ENCODE measurements at places on chromosomes 6 and 20. TPM values are rescaled to one million over a fixed set of nuclear protein-coding genes. Genes with fewer than 3 reads are reported as not detected.
A peak's percentile ranks its signal among the peaks of the same experiment; 100 is the strongest.

The CTAGE9 gene
- total RNA-seq = 0.21 TPM

The UCKL1 gene
- total RNA-seq = 28.3 TPM

The DPPA5 gene
- total RNA-seq = not detected

GRCh38 chr20:10059006-10059405 lies 24.2 kb downstream of the ANKEF1 start:
- no peaks in the 10 kb centered on the region for H3K4me1 ChIP-seq
- DNase-seq = no peak
- H3K27ac ChIP-seq = no peak overlapping the region
- H3K4me3 ChIP-seq = no peak overlapping the region
- peaks cover 15% of the 10 kb centered on the region for H3K36me3 ChIP-seq

DNA sequence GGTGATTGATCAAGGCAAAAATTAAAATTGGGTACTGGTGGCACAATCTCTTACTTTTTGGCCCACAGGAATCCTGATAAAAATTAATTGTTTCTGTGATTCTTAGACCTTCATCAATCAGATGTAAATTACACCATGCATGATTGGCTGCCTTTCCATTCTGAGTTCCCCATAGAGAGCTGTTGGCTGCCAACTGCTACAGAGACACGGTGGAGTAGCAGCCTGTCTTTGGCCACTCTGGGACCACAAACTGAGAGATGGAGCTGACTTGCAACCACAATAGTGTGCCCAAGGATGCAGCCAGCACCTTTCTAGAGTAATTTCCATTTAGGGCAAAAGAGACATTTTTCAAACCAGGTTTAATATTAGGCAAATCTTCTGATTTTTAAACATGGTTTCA lies 274.3 kb upstream of the MMS22L start:
- H3K4me3 ChIP-seq = no peak overlapping the region
- no peaks in the 10 kb centered on the region for H3K27me3 ChIP-seq
- no peaks in the 10 kb centered on the region for H3K4me1 ChIP-seq
- H3K27ac ChIP-seq = no peak overlapping the region
- H3K36me3 ChIP-seq = no peaks in the 10 kb centered on the region
- DNase-seq = no peak

DNA sequence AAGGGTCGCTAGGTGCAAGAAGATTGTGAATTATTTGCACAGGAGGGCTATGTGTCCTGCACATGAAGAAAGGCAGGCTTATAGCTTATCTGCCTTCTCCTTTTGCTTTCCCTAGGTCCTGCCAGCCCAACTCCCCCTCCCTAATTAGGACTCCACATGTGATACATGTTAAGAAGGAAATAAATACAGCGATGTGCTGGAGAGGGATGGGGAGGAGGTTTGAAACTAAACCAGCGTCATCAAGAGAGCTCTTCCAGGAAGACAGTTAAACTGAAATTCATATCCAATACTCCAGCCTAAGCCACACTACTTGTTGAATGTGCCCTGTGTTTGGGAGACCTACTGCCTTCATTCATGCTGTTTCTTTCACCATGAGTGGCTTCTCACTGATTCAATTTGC lies 34.9 kb upstream of the UTRN start:
- H3K27ac ChIP-seq = no peak overlapping the region
- peaks cover 17% of the 10 kb centered on the region for H3K4me1 ChIP-seq
- H3K27me3 ChIP-seq = peaks cover 12% of the 10 kb centered on the region
- DNase-seq = no peak

GRCh38 chr20:3106658-3107463 lies 22.3 kb upstream of the AVP start:
- H3K36me3 ChIP-seq = no peaks in the 10 kb centered on the region
- no peak overlapping the region for H3K4me3 ChIP-seq
- no peaks in the 10 kb centered on the region for H3K27me3 ChIP-seq
- H3K4me1 ChIP-seq = peaks cover 13% of the 10 kb centered on the region

DNA sequence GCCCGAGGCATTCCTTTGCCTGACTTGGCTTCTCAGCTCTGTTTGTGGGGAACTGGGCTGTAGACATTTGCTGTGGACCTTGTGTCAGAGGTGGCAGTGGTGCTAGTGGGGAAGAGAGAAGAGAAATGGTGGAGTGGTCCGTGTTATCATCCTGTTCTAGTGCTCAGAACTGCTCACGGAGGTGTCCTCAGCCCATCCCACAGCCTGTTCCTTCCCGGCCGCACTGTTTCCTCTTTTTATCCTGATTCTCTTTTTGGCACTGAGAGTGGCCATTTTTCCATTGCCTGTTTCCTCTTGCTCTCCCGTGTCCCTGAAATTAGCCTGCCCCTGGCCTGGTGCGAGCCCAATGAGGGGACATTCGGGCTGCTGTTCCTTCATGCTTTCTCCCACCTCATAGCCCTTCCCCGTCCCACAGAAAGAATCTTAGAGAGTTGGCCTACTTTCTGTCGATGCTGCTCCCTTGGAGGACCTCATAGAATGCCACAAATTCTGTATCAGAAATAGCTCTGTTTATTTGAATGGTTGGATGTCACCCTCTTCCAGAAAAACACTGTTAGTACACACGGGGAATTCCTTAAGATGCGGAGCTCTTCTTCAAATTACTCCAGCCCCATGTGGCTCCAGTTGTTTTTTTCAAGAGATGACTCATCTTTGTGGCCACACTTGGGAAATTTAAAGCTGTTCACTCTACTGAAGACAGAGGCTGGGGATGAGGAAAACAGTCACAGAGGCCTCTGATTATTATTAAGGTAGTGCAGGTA lies 26.1 kb downstream of the FARS2 start:
- H3K36me3 ChIP-seq = peaks cover 9% of the 10 kb centered on the region
- H3K27me3 ChIP-seq = no peaks in the 10 kb centered on the region
- H3K4me3 ChIP-seq = no peak overlapping the region

DNA sequence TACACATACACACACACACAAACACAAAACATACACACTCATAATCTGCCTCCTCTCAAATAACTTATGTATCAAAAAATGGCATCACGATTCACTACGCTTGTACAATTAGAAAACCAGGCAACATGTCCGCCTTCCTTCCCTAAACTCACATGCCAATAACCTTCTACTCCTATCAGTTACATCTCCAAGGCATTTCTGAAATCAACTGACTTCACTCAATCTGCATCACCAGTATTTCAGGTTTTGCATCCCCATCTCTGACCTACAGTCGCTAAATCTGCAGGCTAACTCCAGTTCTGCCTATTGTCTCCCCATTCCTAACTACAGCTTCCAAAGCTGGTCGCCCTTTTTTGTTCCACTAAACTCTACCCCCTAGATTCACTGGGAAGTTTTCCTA lies 217.5 kb downstream of the PTPRK start:
- H3K4me1 ChIP-seq = peaks cover 7% of the 10 kb centered on the region
- no peak overlapping the region for H3K27ac ChIP-seq
- H3K36me3 ChIP-seq = peaks cover 3% of the 10 kb centered on the region

GRCh38 chr6:3900744-3901336 lies 51.7 kb downstream of the FAM50B start:
- H3K4me1 ChIP-seq = no peaks in the 10 kb centered on the region
- DNase-seq = no peak
- H3K27ac ChIP-seq = no peak overlapping the region
- H3K36me3 ChIP-seq = no peaks in the 10 kb centered on the region
- no peak overlapping the region for H3K4me3 ChIP-seq

DNA sequence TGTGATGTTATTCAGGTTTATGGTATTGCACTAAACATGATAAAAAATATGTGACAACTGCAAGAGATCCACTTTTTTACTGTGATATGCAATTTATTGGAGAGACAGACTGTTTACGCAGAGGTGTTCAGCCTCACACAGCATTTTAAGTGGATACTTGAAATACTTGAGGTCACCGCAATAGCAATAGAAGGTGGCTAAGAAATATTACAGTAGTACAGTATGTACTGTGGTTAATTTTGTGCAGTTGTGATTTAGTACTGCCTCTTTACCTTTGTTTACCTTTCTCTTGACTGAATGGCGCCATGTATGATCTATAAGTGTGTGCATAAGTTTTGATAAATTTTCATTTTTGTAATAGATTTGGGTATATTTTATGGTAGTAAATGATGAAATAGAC lies 17.4 kb downstream of the MACROD2 start:
- H3K27ac ChIP-seq = no peak overlapping the region
- H3K27me3 ChIP-seq = no peaks in the 10 kb centered on the region
- no peaks in the 10 kb centered on the region for H3K4me1 ChIP-seq
- DNase-seq = no peak
- no peaks in the 10 kb centered on the region for H3K36me3 ChIP-seq
- H3K4me3 ChIP-seq = no peak overlapping the region

DNA sequence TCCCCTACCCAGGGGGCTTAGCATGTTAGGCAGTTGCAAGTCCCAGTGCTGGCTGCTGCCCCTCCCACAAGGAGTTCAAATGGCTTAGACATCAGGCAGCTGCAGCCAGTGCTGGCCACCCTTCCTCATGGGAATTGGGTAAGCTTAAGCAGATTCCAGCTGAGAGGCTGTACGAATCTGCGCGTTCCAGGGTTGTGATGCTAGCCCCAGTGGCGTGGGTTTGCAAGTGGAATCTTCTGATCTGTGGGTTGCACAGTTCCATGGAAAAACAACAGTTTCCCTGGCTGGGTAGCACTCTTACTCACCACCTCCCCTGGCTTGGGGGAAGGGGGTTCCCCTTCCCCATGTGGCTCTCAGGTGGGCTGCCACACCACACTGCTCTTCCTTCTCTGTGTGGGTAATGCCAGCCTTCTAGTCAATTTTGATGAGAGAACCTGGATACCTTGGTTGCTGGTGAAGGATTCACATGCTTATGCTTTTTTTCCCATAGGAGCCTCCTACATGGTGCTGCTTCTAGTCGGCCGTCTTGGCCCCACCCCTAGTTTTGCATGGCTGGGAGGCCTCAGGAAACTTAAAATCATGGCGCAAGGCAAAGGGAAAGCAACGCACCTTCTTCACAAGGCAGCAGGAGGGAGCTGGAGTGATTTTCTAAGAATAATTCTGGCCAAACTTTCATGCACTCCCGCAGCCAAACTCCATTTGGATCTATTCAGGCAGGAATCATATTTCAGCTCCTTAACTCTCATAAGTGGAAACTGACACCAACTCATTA lies 13.0 kb downstream of the DYNLT2 start:
- peaks cover 12% of the 10 kb centered on the region for H3K27me3 ChIP-seq
- no peak overlapping the region for H3K27ac ChIP-seq
- H3K36me3 ChIP-seq = no peaks in the 10 kb centered on the region
- H3K4me3 ChIP-seq = no peak overlapping the region
- DNase-seq = no peak
- H3K4me1 ChIP-seq = no peaks in the 10 kb centered on the region

DNA sequence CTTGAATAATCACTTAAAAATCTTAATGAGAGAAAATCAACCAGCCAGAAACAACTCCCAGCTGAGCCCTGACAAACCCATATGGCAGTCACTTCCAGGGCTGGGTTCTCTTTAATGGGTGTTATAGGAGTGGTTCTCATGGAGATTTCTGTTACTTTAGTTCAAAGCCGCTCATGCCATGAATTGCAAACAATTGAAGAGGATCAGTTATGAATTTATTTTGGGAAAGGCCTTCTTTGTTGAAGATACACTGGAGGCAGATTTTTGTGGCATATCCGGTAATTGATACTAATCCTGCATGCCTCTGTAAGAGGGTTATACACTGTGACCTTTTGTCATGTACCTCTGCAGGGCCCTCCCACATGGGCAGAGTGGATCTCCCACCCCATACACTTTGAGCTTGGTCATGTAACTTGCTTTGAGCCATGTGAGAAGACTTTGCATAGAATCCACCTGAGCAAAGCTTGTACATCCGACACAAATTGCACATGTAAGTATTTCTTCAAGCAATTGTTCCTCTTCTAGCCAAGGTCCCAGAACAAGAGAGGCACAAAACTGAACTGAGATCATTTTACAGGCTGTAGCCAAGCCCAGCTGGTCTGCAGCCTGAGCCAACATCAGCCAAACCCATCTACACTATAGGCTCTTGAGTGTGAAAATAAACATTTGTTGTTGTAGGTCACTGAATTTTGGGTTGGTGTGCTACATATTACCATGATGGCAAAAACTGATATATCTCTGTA lies 492.3 kb downstream of the PREX1 start:
- H3K27me3 ChIP-seq = peaks cover 6% of the 10 kb centered on the region
- no peak overlapping the region for H3K27ac ChIP-seq
- no peak overlapping the region for H3K4me3 ChIP-seq
- H3K36me3 ChIP-seq = no peaks in the 10 kb centered on the region

DNA sequence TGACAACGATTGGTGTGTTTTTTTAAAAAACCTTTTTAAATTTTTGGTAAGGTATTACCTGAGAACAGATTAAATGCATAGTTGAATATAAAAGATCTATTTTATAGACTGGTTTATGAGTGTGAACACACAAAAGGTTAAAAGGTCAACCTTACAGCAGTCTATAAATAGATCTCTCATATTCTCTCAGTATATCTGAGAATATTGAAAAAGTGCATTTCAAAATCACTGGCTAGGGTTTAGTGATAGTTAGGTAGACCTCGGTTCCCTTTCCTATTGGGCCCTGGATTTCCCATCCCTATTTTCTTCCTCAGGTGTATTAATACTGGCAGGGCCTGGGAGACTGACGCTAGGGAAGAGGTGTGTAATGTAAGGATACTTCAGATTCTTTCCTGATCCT lies 723 bp upstream of the ZNF451 start:
- peak overlapping the region; percentile 82 for H3K27ac ChIP-seq
- H3K4me1 ChIP-seq = peaks cover 30% of the 10 kb centered on the region
- H3K4me3 ChIP-seq = peak overlapping the region; percentile 73
- DNase-seq = no peak
- H3K27me3 ChIP-seq = no peaks in the 10 kb centered on the region

DNA sequence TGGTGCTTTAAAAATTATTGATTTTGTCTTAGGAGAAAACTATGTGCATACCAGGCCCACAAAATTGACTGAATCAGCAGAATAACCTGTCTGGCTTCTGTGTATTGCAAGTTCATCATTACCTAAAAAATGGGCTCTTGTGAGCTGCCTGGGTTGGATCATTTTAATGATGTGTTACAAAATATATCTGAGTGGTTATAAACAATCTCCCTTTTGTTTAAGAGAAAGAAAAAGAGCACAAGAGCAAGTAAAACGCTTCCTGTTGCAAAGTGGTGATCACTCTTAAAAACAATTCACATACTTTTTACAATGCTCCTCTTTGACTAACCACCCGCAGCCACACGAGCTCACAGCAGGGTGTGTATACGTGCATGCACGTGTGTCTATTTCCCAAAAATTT lies 335.1 kb downstream of the HDGFL1 start:
- no peak overlapping the region for H3K4me3 ChIP-seq
- DNase-seq = no peak
- no peaks in the 10 kb centered on the region for H3K27me3 ChIP-seq
- no peaks in the 10 kb centered on the region for H3K36me3 ChIP-seq
- no peak overlapping the region for H3K27ac ChIP-seq

Measured in activated CD4-positive, alpha-beta T cell treated with anti-CD3 and anti-CD28 coated beads for 36 hours (primary cell).